IMR-90 (cell line): ENCODE measurements at places on chromosomes 12 and 14. TPM values are rescaled to one million over a fixed set of nuclear protein-coding genes. Genes with fewer than 3 reads are reported as not detected.

DNA sequence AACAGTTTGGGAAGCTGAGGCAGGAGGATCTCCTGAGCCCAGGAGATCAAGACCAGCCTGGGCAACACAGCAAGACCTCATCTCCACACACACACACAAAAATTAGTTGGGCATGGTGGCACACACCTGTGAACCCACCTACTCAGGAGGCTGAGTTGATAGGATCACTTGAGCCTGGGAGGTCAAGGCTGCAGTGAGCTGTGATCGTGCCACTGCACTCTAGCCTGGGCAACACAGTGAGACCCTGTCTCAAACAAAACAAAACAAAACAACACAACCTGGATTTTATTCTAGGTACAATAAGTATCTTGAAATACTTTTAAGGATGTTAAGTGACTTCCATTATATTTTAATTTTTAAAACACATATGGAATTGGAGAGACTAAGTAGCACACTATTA is 45.8 kb downstream of the YAF2 start:
- H3K27ac ChIP-seq: no peak overlapping the region
- peaks cover 13% of the 10 kb centered on the region for H3K36me3 ChIP-seq
- H3K27me3 ChIP-seq: no peaks in the 10 kb centered on the region
- no peak overlapping the region for H3K4me3 ChIP-seq
- no peak for DNase-seq

TEX52 gene
- total RNA-seq: not detected in 2 replicates

DNA sequence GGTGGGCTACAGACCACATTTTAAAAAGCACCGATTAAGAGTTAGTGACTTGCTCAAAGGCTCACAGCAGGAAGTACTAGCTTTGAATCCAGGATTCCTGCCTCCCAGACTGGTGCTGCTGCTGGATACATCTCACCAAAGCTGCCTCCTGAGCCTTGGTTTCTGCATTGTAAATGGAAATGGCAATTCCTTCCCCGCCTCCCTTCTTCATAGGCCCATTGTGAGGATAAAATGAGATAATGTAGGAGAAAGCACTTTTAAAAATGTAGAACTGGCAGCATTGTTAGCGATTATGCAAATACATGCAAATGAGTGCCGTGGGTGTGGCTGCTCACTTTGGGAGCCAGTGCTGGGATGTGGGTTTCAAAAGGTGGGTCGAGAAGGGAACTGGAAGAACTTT is 15.4 kb downstream of the PDE1B start:
- H3K27me3 ChIP-seq: peaks cover 11% of the 10 kb centered on the region
- H3K4me1 ChIP-seq: no peaks in the 10 kb centered on the region
- H3K36me3 ChIP-seq: no peaks in the 10 kb centered on the region
- H3K27ac ChIP-seq: no peak overlapping the region

RTL1 gene
- total RNA-seq: not detected in 2 replicates

KIF5A gene
- total RNA-seq: under 0.01 and 0.18 TPM in 2 replicates
